ENCODE measurements at places on chromosomes 2 and 18.

GRCh38 chr2:160336635-160337034 is 136.6 kb upstream of the ITGB6 start:
- no peak for DNase-seq

- no peak for DNase-seq
Measured at GRCh38 chr2:142562900-142563299, 314.6 kb upstream of the KYNU start.

- no peak for DNase-seq
Measured at GRCh38 chr2:62143696-62144095, 52.2 kb upstream of the B3GNT2 start.

DNA sequence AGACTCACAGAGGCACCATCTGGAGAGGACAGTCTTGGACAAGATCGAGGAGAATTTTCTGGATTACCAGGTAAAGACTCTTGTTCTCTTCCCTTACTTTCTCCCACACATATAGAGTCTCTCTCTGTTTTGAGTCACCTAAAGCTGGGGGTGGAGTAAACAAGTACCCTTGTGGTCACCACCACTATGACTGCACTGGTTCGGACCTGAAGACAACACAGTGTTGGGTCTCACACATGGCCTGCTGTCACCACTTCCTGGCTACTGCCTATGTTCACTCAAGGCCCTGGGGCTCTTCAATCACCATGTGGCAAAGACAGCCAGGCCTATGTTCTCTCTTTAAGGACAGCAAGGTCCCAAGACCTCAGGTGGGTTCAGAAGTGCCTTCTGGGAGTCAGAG is 253.3 kb upstream of the VRK2 start:
- DNase-seq, result no peak

DNA sequence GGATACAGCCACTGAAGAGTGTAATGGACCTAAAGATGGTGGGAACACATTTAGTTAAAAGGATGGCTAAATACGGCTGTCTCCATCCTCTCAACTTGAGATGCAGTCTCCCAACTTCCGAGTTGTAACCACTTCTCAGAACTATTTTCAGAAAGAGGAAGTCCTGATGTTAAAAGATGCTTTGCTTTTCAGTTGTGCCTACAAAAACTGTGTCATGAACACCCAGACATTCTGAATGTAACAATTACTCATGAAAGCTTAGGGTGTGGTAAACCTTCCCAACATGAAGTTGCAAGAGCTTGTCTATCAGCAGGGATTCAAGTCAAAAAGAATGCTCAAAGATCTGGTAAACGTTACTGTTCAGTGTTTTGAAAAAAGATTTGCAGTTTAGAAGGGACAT is 147.9 kb downstream of the DOCK10 start:
- peak; percentile 60 for DNase-seq

Measured in HL-60 (cell line).